ENCODE measurements at places on chromosomes 7 and 10.

DNA sequence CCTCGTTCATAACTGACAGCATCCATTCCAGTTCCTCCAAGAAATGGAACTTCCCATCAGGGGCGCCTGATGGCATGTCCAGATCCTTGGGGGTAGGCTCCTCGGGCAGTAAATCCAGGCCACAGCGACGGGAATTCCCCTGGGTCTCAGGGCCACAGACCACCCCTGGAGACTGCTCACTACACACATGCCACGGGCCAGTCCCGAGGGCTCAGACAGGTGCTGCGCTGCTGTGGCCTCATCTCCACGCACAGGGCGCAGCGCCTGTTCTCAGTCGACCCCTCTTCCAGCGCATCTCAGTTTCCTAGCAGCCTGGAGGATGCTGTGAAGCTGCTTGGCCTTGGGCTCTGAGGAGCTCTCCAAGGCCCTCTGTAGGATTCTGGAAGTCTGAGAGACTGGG, 473.5 kb upstream of the FOXK1 start:
- DNase-seq: no peak

- DNase-seq: no peak
Measured at GRCh38 chr10:63396133-63396761, 69.5 kb downstream of the JMJD1C start.

GRCh38 chr10:104350127-104350635, 3.5 kb upstream of the CFAP58 start:
- DNase-seq: no peak

DNA sequence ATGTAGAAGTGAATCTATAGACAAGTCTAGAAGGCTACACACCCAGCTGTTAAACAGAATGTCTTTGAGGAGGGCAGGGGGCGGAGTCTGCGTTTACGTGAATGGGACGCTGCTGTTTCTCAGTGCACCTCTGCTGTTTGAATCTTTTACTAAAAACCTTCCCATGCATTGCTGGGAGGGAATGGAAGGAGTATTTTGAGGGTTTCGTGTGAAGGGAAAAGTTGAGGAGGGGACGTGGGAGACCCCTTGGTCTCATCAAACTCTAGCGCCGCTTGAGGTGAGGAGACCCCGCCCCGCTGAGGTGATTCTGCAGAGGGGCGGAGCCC, 492 bp upstream of the VCL start:
- DNase-seq: no peak

GRCh38 chr7:25951414-25952260, 200.4 kb upstream of the NFE2L3 start:
- DNase-seq: no peak

Data from left hindlimb (tissue), 1 donor.